SK-N-MC (cell line): ENCODE measurements at places on chromosomes 2 and 18.

- no peak for DNase-seq
Measured at GRCh38 chr2:81250270-81250669, 945.7 kb upstream of the LRRTM1 start.

DNA sequence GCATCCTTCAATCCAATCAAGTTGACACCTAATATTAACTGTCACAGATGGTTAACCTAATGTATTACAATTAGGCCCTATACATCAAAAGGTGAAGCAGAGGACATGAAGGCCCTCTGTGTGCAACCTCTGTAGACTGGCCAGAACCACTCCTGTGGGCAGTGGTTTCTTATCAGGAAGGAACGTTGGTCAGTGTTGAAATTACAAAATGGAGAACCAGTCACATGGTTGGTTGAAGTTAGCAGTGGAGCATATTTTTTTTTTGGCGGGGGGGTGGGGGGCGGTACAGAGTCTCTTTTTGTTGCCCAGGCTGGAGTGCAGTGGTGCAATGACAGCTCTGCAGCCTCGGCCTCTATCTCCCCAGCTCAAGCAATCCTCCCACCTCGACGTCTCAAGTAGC is 19.8 kb downstream of the RNU2-63P start:
- DNase-seq: no peak

- DNase-seq: no peak
Measured at GRCh38 chr2:102514061-102514785, 41.2 kb downstream of the SLC9A4 start.

DNA sequence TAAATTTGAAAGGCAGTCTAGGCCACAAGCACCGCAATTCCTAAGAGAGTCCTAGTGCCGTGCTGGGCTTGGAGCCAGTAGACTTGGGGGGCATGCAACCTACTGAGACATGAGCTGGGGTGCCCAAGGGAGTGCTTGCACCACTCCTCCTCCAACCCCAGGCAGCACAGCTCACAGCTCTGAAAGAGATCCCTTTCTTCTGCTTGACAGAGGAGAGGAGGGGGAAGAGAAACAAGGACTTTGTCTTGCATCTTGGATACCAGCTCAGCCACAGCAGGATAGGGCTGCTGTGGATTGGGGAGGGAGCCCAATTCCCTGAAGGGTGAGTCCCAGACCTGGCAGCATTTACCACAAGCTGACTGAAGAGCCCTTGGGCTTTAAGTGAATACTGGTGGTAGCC is 134.6 kb downstream of the TMEM131 start:
- DNase-seq: no peak

DNA sequence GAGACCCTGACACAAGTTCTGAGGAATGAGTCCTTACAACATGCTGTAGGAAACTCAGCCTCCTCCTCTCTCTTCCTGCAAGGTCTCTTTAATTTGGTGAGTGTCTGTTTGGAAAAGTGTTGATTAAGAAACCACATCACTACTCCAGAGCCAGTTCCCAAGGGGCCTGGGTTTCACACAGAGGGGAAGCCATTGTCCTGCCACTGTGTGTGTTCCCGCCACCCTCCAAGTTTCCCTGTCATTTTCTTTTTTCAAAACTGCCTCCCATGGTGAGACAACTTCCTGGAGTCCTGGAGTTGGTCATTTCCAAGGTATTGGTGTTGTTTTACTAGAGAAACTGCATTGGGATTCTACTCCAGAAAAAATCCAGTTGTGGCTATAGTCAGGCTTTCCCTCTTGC is 232.0 kb upstream of the PARD3B start:
- no peak for DNase-seq

DNA sequence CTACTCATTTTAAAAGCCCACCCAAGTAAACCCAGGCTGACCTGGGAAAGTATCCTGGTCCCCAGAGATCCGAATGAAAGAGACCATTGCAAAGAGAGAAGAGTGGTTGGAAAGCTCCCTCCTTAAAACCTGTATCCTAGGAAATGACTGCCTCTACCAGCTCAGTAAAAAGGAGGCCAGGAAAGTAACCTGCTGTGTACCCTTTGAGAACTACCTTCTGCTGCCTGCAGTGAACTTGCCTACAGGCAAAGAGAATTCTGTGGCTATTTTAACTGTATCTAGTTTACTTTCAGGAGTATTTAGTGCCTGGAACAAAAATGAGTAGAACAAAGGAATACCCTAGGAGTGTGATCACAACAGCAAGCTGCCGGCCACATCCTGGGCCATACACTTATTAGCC is 641.7 kb upstream of the NRXN1 start:
- no peak for DNase-seq

GRCh38 chr2:187774551-187775071 is 220.4 kb upstream of the TFPI start:
- no peak for DNase-seq

DNA sequence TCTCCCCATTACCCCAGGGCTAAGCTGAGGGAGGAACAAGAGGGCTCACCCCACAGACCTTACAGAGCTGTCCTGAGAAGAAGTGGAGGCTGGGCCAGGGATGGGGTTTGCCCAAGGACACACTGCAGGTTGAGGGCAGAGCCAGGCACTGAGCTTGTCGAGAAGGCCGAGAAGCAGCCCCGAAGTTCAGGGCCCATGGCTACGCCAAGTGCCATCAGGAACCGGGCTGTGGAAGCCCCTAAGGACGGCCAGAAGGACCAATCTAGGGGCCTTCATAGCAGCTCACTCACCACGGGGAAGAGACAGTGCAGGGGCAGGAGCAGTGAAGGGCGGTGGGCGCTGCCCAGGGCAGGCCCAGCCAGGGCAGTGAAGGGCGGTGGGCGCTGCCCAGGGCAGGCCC is 18.6 kb upstream of the AGXT start:
- DNase-seq: no peak

- no peak for DNase-seq
Measured at GRCh38 chr2:36707050-36707449, 10.5 kb downstream of the VIT start.

DNA sequence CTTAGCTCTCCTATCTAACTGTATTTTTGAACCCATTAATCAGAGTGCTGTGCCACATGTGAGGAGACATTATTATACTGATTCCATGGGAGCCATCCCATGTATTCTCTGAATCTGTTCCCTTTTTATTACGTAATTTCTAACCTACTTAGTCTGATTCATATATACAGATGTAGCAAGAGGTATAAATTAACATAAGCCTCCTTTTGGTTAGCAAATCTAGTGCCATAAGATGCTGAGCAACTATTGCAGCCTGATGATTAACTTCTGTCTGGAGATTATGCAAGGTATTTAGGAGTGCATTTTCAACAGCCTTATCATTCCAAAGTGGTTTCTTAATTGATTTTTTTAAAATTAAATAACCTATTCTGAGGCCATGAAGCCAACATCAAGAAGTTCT is 114.1 kb upstream of the MSH2 start:
- DNase-seq: no peak

GRCh38 chr2:36965751-36966369 is 476 bp downstream of the STRN start:
- no peak for DNase-seq

DNA sequence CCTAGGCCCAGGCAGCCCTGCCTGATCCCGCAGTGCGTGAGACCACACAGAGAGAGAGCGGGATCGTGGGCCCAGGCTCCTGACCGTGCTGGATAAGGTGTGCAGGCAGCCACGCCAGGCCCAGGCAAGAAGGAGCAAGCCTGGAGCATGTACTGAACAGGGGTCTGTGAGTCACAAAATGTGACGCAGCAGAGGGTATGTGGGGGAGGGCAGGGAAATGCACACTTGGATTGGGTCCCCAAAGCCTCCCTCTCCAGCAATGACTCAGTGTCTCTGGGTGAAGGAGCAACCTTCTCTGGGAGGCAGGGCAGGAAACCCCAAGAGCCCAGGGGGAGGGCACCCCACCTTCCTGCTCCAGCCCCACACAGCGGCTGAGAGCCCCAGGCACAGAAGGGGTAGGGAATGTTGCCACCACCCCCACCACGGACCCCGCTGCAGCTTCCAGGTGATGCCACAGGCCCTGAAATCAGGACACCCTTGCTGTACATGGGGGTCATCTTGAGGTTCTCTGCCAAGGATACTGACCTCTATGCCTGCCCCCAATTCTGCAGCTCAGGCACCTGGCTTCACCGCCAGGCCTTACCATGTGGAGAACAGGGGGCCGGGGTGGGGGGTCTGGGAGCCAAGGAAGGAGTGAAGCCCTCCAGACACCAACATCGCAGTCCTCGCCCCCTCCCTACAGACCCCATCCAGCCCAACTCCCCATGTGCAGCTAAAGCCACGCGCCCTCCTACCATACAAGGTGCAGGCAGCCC is 1.3 kb upstream of the GPC1 start:
- DNase-seq: no peak

DNA sequence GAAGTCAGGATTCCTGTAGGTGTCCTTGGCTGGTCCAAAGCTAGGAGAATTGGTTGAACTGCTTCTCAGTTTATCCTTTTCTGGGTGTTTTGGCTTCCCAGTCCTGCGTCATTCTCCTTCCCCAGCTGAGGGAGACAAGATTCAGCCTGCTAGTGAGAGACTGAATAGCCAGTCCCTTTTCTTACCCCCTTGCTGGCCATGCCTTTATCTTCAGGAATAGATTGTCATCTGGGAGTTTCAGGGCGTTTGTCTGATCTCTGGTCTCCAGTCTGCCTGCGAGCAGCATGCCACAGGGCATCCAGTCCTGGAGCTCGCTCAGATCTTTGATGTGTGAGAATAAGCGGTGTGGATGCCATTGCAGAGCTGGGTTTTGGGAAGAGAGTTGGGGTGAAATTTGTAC is 5.8 kb downstream of the MYO1B start:
- DNase-seq: no peak

DNA sequence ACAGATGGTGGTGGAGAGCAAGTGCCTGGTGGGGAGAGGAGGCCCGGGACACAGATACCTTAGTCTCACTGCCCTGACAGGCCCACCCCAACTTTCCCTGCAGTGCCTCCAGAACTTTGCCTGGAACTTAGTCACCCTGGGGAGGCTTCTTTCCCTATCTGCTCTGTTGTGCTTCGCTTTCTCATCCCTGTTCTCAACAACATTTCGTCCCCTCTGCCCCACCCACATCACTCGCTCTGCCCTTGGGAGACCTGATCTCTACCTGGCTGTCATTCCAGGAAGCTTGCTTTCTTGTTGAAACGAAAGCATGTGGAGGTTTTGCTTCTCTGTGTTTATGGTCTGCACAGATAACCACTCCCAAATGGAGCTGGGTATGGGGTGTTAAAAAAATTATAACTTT is 93.8 kb downstream of the PRKCE start:
- no peak for DNase-seq

GRCh38 chr2:55150834-55151233 is 81.3 kb downstream of the CLHC1 start:
- DNase-seq: no peak

GRCh38 chr2:128062571-128062970 is 28.4 kb upstream of the UGGT1 start:
- DNase-seq: no peak

GRCh38 chr2:236363711-236364277 is 99.6 kb upstream of the ASB18 start:
- no peak for DNase-seq

- DNase-seq: no peak
Measured at GRCh38 chr2:51028829-51029228, 3.1 kb downstream of the NRXN1 start.

GRCh38 chr2:201858281-201859184 is 52.2 kb downstream of the CDK15 start:
- DNase-seq: peak; percentile 44

DNA sequence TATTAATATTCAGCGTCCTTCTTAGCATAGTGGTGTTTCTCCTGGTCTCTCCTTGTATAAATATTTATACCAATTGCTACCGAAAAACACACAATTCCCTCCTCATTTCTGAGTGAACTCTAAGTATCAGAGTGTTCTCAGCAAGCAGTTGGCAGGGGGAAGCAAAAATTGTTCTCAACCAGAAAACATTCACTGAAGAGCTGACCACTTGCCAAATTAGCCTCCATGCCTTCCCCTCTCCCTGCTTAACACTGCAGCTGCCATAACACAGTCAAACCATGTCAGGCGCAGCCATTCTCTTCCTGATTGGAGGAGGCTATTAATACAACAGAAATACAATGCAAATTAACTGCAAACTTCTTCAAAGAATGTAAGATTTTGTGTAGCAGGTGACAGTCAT is 105.0 kb downstream of the COL6A3 start:
- no peak for DNase-seq

DNA sequence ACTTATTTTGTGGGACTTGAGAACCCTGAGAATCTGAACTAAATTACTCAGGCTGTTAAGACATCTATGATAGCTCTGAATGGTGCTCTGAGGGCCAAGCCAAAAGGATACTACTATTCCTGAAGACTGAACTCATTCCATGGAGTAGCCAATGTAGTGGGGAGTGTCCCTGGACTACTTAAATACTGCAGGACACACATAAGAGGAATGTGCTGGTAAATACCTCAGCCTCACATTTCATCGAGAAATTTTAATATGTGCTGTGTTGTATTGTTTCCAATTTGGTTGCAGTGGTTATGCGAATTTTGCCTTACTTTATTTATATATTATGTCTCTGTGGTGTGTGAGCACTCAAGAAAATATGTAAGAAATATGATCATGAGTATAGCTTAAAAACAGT is 264.4 kb upstream of the FIGN start:
- no peak for DNase-seq

DNA sequence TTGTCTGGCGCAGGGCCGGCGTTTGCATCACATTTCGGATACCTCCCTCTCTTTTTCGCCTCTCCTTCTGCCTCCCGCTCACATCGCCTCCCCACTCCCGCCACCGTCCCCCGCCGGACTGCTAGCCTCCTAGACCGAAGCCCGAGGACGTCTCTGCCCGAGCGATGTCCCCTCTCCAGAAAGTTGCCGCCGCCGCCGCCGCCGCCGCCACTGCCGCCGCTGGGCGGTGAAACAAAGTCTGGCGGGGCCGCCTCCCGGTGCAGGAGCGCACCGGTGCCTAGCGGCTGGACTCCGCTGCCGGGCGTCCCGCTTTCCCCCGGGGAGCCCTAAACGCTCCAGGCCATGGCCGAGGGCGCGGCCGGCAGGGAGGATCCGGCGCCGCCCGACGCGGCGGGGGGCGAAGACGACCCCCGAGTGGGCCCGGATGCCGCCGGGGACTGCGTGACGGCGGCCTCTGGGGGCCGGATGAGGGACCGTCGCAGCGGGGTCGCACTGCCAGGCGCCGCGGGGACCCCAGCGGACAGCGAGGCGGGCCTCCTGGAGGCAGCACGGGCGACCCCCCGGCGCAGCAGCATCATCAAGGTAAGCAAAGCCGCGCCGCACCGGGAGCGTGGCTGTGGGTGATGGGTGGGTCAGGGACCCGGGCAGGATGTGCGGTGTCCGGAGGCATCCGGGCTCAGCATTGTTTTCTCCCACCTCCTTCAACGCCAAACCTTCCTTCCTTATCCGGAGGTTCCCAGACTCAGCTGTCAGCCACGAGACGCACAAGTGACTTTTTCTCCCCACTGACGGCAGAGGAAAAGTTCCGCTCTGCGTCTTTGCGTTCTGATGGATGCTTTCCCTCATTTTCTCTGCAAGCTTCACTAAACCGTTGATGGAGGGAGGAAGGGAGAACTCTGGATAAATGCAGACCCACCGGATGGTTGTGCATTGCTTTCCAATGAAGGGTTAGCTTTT is 643 bp downstream of the PLCL1 start:
- no peak for DNase-seq
